ENCODE measurements at places on chromosomes 1 and 21.

DNA sequence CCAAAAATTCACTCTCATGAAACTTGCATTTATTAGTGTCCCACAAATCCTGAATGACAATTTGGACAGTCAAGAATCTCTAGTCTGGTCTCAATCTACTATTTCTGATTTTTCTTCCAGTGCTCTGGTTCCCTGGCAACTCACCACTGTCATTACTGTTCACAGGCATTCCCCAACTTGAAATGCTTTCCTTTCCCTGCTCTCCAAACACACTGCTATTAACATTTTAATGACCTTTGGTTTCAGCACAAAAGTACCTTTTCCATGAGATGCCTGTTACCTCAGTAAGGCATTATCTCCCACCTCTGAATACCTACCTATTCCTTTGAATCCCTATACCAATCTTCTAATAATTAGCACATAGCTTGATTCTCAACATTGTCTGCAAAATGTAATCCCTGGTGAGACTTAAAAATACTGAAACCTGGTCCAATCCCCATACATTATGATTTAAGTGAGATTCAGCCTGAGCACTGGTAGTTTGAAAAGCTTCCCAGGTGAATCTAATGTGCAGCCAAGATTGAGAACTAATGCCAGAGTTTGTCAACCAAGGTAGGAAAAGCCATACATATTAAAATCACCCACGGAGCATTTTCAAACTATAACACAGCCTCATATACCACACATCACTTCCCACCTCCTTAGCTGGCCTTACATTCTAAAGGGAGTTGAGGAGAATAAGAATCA, 11.7 kb upstream of the ANGPTL3 start:
- no peak for DNase-seq

- no peak for DNase-seq
Measured at GRCh38 chr1:233561708-233562426, 52.0 kb upstream of the KCNK1 start.

DNA sequence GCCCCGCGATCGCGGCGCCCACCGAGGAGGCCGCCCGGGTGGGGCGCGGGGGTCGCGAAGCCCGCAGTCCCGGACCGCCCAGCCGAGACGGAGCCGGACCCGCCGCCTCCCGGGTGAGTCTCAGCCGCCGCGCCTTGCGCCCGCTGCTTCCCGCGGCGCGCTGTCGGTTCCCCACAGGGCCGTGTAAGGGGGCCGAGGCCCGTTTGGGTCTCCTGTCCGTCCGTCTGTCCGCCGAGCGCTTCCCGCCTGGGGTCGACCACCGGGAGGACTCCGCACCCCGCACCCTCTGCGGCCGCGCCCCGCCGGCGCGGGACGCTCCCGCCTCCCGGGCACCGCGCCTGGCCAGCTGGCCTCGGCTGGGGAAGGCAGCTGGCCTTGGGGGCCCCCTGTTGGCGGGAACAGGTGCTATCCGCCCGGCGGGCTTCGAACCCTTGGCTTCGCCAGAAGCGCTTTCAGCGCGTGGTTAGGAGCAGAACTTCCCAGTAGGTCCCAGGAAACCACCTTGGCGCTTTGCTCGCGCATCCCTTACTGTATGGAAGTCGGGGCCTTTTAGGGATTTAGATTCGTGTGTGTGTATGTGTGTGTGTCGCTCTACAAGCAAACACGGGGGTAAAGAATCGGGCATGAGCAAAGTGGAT, 414 bp downstream of the TMEM51 start:
- peak; percentile 63 for DNase-seq

- DNase-seq: no peak
Measured at GRCh38 chr1:210652329-210652954, 323.7 kb downstream of the HHAT start.

- DNase-seq: peak; percentile 71
Measured at GRCh38 chr1:44036409-44037139, 5.3 kb upstream of the SLC6A9 start.

- no peak for DNase-seq
Measured at GRCh38 chr1:70411360-70411844, 334 bp downstream of the CTH start.

DNA sequence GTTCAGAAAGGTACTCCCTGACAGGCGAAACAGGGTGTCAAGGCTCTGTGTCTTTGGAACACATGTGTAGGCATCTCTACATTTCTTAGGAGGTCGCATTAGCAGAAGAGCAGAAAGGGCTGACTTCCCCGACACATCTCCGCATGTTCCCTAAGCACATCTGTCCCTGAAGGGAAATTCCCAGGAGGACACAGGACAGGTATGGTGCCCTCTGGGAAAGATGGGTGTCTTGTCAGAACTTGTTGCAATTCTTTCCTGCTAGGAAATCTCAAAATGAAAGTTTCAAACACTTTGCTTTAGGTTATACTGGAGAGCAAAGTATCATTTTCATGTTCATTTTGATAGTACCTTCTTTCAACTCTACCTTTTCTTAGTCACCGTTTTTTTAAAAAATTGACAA, 2.0 kb downstream of the DSCAM start:
- DNase-seq: no peak

DNA sequence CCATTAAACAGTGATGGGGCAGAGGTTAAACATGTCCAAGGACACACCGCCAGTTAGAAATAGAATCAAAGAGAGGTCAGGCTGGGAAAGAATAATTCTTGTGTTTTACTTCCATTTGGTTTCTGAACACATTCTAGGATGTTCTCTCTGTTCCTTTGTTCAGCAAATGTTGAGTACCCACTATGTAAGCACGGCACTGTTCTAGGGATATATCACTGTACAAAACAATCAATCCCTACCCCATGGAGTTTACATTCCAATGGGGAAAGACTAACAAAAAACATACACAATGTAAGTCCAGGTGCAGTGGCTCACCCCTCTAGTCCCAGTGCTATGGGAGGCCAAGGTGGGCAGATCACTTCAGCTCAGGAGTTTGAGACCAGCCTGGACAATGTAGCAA, 6.2 kb downstream of the MYOCOS start:
- DNase-seq: no peak

DNA sequence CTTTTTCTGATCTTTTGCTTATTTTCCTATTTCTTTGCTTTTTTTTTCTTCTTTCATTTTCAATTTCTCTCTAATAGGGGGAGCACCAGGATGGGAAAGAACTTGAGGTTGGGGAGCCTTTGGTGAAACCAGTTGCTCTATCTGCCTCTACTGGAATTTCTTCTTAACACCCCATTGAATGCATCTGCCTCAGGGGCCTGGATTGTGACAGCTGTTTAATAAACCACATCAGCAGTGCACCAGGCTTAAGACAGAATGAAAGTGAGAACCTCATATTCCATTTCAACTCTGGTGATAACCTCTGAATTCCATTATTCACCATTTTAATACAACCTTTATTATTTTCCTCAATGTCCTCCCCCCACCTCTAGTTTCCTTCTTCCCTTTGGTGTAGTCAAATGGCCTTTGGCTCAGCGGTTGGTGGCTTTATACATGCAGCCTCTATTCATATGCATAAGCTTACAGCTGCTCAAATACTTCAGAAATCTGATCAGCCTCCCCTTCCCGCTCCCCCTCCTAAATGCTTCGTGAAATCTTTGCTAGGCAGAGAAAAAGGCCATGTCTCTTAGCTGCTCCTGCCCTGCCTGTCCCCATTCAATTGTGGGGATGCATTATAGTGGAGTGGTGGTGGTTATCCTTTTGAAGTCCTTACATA, 537.3 kb upstream of the PLXNA2 start:
- no peak for DNase-seq

DNA sequence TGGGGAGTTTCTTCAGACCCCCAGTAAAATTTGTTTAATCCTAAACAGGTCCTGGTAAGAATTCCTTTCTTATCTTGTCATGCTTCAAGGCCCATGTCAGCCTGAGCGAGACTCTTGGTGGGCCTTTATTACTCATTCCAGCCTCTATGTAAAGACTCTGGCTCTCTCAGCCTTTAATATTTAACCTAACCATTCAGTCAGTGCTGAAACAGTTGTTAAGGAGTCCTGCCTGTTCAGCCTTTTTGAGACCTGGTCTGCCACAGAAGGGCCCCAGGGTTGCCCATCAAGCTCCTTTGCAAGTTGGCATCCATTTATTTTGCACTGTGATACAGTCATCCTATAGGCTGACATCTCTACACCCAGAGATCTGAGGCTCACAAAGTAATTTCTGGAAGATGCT, 107.7 kb upstream of the VANGL1 start:
- DNase-seq: no peak

DNA sequence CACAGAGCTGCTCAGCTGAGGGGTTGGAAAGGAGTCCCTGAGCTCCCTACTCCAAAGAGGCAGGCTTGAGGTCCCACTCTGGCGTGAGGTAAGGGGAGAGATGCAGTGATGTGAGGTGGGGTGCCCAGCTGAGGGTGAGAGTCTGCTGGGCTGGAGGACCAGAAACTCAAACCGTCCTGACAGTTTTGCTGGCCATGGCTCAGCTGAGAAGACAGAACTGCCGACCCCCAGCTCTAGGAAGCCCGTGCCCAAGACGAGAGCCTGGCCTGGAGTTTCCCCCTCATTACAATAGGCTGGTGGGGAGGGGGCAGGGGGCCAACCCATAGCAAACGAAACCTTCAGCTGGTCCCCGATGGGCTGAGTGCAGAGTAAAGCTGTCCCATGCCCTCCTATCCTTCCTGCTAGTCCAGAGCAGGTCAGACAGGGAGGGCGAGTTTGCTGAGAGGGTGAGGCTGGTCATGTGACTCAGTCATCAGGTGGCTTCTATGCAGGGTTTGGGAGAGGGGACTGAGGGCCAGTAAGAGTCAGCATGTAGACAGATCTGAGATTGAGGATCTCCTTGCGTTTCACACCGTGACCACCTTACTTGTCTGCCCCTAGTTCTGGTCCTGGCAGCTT, 129.3 kb downstream of the PRDM2 start:
- DNase-seq: no peak

- DNase-seq: no peak
Measured at GRCh38 chr21:43805275-43805800, 16.0 kb downstream of the RRP1 start.

- no peak for DNase-seq
Measured at GRCh38 chr21:35149698-35150097, 100.6 kb upstream of the RUNX1 start.

DNA sequence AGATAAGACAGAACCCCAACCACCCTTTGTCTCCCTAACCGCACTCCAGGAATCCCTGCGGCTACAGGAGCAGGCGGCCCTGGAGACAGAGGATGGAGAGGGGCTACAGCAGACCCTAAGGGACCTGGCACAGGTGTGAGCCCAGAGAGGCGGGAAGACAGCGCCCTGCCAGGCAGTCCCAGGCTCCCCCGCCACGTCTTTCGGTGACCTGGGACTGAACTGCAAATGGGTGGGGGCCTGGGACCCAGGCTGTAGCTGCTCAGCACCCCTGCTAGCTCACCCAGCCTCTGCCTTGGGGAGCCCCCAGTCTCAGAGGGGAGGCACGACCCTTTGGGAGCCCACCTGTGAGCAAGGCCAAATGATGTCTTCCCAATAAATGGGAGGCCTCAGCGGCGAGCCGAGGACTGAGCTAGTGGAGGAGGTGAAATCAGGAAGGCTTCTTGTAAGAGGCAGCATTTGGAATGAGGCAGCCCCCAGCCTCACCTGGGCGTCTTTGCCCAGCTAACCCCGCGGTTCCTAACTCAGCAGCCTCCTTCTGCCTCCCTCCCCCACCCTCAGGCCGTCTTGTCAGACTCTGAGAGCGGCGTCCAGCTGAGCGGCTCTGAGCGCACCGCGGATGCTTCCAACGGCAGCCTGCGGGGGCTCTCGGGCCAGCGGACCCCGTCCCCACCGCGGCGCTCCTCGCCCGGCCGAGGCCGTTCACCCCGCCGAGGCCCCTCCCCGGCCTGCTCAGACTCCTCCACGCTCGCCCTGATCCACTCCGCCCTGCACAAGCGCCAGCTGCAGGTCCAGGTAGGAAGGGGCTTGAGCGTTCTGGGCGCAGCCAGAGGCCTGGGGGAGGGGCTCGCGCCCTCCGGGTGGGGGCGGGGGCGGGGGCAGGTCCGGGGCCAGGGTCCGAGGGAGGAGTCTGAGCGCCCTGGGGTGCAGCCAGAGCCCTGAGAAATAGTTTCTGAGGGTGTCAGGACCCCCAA, 16.9 kb downstream of the CROCC start:
- DNase-seq: no peak

DNA sequence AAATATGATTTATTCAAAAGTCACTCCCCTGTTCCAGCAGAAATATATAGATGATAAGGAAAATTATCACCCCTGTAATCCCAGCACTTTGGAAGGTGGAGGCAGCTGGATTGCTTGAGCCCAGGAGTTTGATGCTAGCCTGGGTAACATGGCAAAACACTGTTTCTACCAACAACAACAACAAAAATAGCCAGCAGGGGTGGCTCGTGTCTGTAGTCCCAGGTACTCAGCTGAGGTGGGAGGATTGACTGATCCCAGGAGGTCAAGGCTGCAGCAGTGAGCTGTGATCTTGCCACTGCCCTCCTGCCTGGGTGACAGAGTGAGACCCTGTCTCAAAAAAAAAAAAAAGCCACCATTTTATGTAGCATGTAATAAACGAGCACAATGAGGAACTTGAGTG, 1546.5 kb downstream of the NCAM2 start:
- DNase-seq: no peak

- DNase-seq: no peak
Measured at GRCh38 chr1:226487921-226488320, 60.6 kb upstream of the STUM start.

GRCh38 chr21:36716836-36717235, 17.9 kb downstream of the SIM2 start:
- no peak for DNase-seq

DNA sequence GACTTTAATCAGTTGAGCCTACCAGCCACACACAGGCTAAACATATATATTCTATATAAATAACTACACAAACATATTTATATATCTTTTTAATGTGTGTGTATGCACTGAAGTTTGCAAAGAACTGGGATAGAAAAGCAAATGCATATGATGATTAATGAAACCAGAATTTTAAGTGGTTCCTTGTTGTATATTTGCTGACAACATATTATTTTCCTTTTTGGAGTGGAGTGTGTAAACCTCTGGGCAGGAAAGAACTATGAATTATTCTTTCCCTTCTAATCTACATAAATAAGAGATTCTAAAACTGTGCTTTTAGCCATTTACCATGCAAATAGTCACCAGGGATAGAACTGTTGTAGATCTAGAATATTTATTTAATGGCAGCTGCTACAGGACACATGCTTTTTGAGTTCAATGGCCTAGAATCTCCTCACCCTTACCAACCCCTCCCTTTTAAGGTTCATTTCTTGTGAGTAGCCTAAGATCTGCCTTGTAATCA, 187.6 kb downstream of the BACH1 start:
- DNase-seq: no peak

GRCh38 chr1:212621949-212622305, 13.4 kb downstream of the ATF3 start:
- DNase-seq: no peak

DNA sequence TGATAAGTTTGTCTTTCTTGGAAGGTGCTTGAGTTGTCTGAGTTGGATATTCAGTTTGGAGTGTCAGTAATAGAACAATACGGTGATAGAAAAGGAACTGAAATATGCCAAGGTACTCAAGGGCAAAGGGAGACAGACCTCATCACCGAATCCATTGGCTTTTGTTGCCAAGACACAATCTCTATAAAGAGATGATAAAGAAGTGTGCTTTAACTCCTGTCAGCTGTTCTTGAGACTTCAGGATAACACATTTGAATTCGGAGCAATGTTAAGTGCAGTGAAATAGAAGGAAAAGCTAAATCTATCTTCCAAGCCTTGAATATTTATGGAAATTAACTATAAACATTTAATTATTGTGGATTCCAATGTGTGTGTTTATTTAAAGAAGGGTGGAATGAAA, 194.7 kb downstream of the DISC1 start:
- DNase-seq: no peak
